ENCODE measurements at places on chromosomes 4 and X.
A peak's percentile ranks its signal among the peaks of the same experiment; 100 is the strongest.

GRCh38 chrX:155819966-155820491 lies 61.1 kb upstream of the VAMP7 start:
- peak; percentile 40 for DNase-seq

DNA sequence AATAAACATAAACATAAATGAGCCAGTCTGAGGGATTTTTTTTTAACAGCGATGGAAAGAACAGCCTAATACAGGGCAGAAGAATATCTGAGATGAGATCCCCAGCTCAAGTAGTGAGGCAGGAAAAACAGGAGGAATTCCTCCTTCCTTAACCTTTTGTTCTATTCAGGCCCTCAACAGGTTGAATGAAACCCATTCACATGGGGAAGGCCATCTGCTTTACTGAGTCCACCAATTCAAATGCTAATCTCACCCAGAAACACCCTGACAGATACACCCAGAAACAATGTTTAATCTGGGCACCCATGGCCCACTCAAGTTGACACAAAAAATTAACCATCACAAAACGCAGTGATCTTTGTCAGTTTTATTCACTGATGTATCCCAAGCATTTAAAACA lies 45.5 kb downstream of the SMIM31 start:
- no peak for DNase-seq

DNA sequence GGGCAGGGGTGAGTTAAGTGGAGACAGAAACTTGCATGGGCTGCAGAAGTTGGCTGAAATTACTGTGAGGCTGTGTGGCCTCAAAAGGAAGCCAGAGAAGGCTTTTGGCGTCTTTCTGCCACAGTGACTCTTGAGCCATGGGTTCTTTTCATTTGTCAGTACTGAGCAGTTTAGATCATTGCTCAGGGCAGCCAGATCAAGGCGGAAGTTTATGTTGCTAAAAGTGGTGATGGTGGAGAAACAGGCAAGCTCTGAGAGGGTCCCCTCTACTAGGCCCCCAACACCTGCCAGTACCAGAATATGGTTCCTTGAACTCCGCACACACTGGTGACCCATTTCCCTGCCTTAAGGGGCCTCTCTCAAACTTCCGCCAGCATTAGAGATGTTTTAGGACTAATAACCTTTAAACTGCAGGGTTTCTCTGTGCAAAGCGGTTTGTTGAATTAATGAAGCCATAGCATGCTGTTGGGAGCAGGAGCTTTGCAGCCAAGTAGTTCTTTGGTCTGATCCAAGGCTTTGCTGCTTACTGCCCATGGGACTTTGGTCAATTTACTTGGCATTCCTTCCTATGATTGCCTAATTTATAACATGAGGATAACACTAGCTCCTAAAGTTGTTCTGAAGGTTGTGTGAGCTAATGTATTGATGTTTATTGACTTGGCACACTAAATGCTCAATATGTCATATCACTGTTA lies 34.5 kb downstream of the RNF175 start:
- DNase-seq = no peak

- DNase-seq = peak; percentile 90
Measured at GRCh38 chr4:108018040-108018883, 28.6 kb downstream of the HADH start.

- DNase-seq = no peak
Measured at GRCh38 chrX:134792077-134792476, 133.8 kb upstream of the PLAC1 start.

GRCh38 chrX:10106806-10107205 lies 50.0 kb upstream of the CLCN4 start:
- DNase-seq = no peak

All from neural crest cell (in vitro differentiated cells).